ENCODE measurements at places on chromosomes 5 and 9. TPM values are rescaled to one million over a fixed set of nuclear protein-coding genes. Genes with fewer than 3 reads are reported as not detected.

The KIF4B gene
- total RNA-seq = under 0.01 TPM

The SOX30 gene
- total RNA-seq = 0.09 TPM

DNA sequence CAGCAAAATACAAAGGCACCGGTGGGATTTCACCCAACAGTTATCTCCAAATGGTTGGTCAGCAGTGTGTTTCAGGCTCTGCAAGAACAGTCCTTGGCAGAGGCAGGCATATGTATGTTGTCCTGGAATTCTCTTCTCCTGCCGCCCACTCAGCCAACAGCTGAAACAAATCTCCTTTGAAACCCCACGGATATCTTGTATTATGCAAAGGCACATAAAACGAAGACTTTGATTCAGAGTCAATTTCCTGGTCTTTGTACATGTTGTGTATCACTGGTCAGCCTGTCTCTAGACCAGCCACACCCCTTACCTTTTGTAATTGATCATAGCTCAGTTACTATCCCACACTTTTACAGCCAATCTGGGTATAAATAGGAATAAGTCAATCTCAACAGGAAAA is 29.2 kb downstream of the FREM1 start:
- peak; percentile 52 for DNase-seq

DNA sequence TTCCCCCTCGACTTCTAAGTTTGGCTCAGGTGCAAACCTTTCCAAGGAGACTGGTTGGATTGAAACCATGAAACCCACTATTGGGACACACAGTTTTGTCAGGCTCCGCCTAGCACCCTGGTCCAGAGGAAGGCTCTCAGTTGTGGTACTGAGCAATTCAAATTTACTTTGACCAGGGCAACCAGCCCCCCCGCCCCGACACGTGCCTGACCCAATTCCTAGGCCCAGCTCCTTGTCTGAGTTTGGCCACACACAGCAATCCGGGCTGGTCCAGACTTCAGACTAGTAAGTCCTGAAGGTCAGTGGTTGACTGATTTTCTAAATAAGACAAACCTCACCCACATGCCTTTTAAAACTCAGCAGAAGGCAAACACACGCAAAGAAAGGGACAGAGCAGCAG is 132.7 kb downstream of the SLC12A2 start:
- DNase-seq = no peak

GRCh38 chr9:128747241-128747640 is 23.3 kb upstream of the ZDHHC12 start:
- DNase-seq = peak; percentile 41

- DNase-seq = peak; percentile 8
These were observed 1.9 kb downstream of the GCNT4 start for GRCh38 chr5:75050415-75050814.

- DNase-seq = no peak
These were observed 4.6 kb downstream of the PCSK5 start for GRCh38 chr9:75895112-75895511.

DNA sequence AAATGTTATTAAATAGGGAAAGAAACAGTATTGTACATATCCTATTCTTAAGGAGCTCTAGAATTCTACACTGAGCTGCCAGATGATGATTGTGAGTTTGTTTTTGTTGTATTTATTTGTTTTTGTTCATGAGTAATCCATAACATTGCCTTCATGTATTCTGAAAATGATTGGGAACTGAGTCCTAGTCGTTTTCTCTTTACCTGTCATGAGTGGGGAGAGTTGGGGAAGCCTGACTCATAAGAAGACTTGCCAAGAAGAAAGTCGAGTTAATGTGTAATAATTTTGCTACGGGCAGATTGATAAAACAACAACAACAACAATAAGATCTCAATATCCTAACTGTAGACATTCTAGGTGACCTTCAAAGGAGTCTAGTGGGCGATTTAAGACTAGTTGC is 103.8 kb downstream of the ANKRD55 start:
- DNase-seq = no peak

DNA sequence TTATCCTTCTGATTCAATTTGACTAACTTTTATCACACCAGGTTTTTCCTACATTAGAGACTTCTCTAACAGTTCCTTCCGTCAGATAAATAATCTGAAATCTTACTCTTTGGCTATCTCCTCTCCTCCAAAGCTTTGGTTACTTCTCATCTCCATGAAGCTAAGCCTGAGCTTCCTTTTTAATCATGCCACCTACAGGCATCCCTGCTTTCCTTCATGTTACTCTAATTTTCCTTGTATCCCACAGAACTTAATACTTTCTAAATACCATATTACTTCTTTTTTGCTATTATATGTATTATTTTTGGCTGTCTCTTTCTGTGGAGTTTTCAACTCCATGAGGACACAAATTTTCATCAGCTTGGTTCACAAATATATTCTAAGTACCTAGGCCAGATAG is 49.7 kb downstream of the C9 start:
- no peak for DNase-seq

DNA sequence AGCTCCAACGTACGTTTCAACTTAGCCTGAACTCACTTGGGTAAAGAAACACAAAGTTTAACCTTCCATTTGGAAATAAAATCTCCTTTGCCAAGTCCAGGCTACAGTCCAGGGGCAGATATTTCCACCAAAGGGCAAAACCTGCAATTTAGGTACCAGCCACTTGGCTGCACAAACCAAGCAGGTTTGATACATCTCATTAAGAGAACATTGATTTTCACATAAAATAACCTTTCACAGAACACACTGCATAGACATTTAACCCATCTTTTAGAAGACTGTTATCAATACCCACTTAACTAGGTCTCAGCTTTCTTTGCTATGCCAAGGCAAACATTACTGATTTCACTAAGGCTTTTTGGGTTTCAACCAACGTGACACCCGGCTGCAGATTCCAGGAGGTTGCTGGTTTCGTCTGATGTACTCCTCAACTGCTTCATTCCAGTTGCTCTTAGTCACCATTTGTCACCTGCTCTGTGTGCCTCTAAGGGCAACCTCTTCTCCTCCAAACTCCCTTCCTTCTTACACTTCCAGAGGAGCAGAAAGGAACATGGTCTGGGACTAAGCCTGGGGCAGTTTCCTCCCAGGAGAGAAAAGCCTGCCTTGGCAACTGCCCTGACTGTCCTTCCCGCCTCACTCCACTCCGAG is 67.1 kb downstream of the EPB41L4B start:
- DNase-seq = no peak

DNA sequence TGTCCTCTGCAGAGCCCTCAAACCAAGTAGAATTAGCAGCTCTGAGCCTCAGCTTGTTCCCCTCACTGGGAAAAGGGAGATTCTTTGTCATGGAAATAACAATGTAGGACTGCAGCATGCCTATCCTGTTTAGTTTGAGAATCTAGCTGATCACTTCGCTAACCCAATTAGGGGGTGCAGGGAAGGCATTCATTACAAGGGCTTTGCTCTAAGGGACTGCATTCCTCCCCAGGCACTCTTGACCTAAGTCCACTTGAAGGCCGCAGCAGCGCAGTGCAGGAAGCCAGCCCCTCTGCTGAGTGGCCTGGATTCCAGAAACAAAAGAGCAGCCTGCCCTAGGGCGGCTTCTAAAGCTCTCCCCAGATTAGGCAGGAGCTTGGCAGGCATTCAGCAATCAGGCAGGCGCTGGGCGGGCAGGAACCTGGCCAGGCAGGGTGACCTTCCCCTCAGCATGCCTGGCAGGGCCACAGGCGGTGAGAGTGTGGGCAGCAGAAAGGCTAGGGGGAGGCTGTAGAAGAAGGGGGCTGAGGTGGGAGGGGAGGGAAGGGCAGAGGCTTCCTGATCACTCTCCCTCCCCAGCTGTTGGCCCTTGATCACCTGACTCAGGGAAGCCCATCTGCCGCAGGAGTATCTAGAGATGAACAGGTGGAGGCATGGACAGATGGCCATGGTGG is 24.8 kb downstream of the CCNJL start:
- DNase-seq = peak; percentile 48
